ENCODE measurements at places on chromosomes 2 and 18.

DNA sequence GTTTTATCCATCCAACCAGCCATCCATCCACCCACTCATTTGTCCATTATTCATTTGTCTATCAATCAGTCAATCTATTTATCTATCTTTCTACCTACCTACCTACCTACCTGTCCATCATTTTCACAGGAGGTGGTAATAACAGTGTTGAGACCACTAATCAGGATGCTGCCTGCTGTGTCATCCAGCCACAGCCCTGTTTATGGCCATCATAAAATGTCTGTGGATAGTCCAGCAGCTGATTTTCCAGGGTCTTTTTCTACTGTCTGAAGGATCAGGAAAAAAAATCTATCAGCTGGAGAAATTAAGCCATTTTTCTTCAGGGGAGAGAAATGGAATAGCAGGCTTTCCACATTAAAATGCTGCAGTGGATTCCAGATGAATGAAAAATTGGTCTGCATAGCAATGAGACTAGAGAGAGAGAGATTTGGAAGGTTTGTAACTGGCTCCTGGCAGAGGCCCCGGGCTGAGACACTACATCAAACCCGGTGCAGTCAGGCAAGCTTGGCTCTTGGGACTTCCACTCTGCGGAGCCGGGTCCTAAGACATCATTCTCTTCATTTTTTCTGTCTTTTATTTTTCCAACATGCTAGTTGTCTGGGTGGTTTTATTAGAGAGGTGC is 33.0 kb upstream of the BOD1L2 start:
- DNase-seq, result no peak

DNA sequence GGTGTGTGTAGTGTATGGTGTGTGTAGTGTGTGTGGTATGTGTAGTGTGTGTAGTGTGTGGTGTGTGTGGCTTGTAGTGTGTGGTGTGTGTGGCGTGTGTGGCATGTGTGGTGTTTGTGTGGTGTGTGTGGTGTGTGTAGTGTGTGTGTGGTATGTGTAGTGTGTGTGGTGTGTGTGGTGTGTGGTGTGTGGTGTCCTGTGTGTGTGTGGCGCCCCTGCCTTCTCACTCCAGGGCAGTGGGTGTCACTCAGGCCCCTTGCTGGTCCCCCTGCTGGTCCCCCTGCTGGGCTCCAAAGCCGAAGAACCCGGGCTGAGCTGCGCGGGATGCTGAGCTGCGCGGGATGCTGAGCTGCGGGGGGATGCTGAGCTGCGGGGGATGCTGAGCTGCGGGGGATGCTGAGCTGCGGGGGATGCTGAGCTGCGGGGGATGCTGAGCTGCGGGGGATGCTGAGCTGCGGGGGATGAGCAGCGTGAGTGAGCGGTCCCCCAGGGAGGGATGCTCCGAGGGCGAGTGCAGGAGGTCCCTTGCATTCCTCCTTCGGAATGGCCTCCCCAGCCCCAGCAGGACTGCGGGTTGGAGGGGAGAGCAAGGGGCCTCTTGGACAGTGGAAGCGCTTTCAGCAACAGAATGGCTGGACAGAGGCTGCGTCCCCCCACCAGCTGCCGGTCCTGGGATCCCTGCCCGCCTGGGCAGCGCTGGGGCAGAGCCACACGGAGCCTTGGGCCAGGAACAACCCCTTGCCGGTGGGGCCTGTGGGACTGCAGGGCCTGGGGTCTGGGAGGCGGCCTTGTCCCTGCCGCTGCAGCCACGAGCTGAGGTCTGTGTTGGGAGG is 3.4 kb upstream of the RTP5 start:
- DNase-seq, result no peak

DNA sequence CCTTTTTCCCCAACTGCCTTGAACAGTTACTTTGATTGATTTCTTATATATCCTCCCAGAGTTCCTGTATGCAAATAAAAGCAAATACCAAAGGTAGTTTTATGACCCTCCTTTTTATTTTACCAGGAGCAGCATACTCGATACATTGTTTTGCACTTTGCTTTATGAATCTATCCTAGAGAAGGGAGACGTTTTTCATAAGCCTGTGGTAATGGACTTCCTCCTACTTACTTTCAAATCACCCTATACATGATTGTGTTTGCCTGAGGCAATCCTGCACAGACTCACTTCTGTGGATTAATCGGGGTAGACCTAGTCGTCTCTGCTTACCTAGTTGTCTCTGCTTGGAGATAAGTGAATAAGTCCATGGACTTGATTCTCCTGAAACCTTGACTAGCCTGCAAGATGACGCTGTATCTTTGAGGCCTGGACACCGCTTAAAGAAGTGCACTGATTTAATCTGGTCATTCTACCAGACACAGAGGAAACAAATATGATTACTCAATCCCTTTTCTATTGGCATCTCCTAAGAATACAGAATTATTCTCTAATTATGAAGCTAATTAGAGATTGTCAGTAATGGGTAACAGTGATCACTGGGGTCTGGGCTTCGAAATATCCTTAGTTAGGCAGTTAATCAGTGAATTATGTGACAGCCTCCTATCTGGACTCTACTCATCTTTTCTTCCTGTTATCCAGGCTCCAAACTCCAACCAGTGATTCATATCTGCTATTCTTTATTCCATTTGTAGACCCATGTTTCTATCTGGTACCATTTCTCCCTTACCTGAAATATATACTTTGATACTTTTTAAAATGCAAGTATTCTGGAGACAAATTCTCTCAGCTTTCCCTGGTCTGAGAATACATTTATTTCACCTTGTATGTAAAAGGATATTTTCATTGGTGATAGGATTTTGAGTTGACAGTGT is 447.4 kb upstream of the TRIB2 start:
- DNase-seq, result no peak

GRCh38 chr2:181836583-181836982 is 54.9 kb upstream of the ITPRID2 start:
- DNase-seq, result no peak

GRCh38 chr2:172287605-172288315 is 139.6 kb upstream of the ITGA6 start:
- no peak for DNase-seq

- peak; percentile 47 for DNase-seq
These were observed 62.1 kb upstream of the ACKR3 start for GRCh38 chr2:236507393-236508085.

DNA sequence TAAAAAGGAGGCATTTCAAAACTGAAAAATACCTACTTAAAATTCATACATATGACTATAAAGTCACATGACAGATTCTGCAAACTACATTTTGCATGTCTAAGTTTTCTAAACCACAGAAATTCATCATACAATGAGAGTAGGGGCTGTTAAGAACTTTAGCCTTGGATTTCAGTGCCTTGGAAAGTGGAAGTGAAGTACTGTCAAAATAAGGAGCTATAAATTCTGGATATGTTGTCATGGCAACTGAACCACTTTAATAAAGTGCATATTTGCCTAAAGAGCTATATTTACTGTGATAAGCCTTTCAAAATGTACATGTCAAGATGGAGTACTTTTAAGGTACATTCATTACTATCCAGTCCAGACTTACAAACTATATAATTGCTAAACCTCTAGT is 227.1 kb downstream of the RAB3GAP1 start:
- no peak for DNase-seq

DNA sequence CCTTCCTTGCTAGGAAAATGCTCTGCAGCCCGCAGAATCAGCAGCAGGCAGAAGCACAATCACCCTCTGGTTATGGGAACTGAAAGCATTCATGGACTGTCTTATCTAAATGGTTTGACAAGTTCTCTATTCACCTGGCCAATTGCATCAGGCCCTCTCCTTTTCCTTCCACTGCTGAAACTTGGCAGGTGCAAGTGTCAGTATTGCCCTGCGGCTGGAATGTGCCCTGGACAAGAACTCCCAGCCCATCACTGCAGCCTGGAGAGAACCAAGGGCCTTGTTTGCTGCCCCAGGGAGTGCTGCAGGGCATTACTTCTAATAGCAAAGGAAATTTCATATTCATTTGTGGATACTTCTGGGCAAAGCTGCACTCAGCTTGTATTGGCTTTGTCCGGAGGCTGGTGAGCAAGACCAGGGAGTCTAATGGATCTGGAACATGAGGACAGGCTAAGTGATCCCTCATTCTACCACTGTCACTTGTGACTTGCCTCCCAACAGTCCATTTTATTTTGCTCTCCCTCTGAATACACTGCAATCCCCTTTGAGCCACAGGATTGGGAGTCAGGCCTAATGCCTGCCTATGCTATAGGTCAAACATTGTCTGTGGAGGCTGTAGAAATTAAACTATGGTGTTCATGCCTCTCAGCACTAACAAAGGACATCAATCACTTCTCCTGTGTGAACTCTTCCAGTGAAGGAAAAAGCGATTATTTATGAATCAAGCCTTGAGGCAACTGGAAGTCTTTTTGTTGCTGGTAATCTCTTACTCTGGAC is 116.9 kb downstream of the LYPD6B start:
- no peak for DNase-seq

GRCh38 chr2:129828792-129829191 is 150.7 kb upstream of the RAB6C start:
- no peak for DNase-seq

GRCh38 chr18:57547260-57547659 is 39.2 kb downstream of the FECH start:
- no peak for DNase-seq

DNA sequence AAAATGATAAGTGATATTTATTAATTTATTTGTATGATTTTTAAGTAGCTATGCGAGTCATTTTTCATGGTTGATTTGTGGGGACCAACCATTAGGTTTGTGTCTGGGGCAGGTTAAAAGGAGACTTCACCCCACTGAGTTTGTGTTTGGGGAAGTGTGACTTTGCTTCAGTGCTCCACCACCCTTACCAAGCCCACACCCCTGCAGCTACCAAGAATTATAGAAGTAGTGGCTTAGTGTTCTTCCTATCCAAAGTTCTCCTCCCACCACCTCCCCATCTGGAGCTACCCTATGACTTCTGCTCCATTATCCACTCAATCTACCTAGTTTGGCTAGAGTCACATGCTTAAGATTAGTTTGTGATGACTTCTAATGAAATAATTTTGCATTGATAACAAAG is 182.1 kb upstream of the ZEB2 start:
- no peak for DNase-seq

DNA sequence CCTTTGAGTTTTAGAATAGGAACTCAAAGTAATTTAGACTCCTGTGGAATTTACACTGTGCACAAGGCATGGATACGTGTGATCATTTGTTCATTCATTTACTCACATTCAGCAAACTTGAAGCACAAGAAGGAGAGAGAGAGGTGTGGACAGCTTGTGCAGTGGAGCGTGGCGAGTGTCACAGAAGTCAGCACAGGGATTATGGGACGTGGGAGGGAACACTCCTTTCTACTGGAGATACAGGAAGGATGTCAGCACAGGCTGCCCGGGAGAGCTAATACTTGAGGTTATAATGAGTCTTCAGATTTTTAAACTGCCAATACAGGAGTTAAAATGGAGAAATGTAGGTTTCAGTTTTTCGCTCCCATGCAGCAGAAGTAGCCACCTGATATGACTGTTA is 7.0 kb downstream of the FAM228A start:
- DNase-seq, result no peak

- DNase-seq, result no peak
These were observed 1603.6 kb upstream of the NXPH2 start for GRCh38 chr2:140383781-140384180.

DNA sequence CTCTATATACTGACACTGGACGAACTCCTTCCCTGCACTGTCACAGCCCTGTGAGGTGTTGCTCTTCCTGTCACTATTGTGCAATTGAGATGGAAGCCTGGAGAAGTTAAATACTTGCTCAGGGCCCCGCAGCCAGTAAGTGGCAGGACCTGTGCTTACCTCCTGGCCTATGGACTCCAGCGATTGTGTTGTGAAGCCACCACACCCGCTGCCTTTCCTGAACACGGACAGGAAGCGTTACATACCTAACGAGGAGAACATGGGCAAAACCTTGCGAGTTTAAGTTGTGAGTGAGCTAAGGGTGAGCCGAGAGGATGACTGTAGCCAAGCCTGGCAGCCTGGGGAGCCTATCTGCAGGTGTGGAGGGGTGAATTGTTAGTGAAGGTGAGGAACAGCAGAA is 26.1 kb downstream of the RAB31 start:
- no peak for DNase-seq

- DNase-seq, result no peak
These were observed 67.5 kb downstream of the TANC1 start for GRCh38 chr2:159035790-159036411.

GRCh38 chr2:239194731-239195317 is 206.0 kb downstream of the HDAC4 start:
- DNase-seq, result no peak

DNA sequence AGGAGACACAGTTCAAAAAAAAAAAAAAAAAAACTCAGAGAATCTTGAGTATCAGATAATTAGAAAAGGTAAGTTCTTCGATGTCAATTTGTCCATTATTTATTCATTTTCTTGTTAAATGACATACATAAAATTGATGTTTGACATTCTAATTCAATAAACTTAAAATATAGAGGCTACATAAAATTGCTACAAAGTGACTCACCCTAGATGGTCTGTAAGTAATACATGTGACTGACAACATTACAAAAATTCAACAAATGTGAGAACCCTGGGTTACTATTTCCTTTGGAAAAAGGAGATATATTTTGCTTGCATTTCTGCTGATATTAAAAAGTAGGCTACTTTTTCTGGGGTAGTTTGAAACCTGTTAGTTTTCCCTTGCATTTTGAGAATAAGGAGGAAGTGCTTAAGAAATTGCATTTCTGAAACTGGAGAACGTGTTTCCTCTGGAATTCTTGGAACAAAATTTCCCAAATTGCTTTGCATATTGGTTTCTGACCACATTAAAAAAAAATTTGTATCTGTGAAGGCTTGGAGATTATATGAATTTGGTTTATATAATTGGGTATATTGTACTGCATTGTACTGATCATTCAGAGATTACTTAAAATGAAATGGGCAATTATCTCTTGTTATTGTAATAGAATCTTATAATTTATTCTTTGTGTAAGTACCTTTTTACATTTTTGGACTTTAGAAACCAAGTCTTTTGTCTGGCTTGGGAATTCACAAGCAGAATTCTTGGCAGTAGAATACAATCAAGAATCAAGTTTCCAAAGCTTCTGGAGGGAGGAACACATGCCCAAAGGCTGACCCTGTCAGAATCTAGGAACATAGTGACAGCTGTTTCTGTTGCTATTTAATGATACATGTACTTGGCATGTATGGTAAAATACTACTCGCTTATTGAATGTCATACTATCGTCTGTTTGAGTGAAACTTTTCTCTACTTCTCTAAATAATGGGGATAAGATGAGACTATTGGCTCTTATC is 106.1 kb downstream of the DSEL start:
- no peak for DNase-seq

DNA sequence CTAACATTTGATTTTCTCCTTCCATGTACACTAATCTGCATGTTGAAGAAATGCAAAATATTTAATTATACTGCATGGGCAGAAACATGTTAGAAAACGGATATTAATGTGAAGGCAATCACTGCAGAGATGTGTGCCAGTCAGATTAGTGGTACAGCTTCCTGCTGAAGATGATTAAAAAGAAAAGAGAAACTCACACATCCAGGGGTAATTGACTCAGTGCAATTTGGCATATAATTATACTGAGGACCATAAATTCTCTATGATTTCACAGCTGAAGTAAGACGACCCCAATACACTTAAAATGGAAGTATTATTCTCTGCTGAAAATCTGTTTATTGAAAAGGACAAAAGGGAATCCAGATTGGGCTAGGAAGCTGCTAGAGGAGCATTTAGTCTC is 243.4 kb downstream of the TGIF1 start:
- no peak for DNase-seq

GRCh38 chr18:79589601-79590091 is 90.0 kb upstream of the CTDP1 start:
- no peak for DNase-seq

- DNase-seq, result no peak
These were observed 88.7 kb upstream of the MAP4K3 start for GRCh38 chr2:39525636-39526412.
